ENCODE measurements at places on chromosomes 3 and 15.

- DNase-seq: no peak
These were observed 4.6 kb upstream of the TBL1XR1 start for GRCh38 chr3:177201700-177202397.

DNA sequence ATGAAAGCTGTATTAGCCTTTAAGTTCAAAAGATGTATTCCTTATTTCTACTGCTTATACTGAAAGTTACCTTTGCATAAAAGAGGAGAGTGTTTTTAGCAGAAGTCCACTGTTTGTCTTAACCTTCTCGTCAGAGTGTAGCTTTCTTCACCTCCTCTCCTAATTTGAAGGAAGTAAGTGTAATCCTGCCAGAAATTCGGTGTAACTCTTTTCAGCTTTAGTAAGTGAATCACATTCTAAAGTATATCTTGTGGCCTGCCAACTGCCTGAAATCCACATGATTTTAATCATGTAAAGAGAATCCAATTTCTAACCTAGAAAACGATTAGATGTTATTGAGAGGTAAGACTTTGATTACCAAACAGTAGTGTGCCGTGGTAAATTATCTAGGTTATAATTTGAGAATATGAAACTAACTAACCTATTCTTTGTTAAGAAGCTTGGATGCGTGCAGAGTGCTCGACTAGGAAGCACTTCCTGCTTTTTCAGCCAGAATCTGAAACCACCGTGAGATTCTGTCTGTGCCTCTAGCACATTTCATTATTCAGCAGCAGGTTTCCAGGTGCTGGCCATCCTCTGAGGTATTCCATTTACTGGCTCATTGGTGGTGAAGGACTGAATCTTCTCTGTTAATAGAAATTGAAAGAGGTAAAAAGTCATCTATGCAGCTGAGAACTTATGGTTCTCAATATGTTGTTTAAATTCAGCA lies 7.5 kb downstream of the GYG1 start:
- DNase-seq: peak; percentile 14

DNA sequence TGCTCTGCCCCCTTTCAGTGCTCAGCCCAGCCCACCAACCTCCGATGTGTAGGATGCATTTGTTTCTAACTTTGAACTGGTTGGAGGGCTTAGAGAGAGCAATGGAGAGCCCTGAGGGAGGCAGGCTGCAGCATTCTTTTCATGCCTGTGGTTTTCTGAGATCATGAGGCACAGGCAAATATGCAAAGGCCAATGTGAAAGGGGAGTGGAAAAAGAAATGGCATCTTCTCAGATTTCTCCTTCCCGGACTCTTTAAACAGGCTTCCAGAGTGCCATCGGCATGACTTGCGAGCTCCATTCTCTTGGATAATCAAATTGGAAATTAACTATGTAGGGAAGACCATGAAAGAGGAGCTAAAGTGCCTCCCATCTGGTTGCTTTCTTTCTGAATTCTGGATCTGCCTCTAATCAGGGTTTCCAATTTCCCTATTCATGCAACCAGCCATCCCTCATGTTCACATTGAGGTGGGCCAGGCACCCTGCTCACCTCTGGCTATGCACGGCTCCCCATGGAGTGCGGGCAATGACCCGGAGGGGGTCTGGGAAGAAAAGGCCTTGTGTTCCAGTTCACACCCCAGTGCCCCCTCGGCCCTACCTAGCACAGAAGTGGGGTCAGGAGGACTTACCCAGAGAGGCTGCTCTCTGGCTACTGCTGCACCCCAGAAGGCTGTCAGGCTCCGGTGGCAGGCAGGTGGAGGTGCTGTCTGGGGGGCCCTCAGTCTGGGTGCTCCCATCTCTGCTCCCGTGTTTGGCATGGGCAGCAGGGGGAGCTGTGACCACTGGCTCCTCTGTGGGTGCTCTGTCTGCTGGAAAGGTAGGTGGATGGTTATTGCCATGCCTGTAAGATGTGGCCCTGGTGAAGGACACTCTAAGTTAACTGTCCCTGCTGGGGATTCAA lies 16.1 kb downstream of the AMOTL2 start:
- DNase-seq: peak; percentile 8

- DNase-seq: no peak
These were observed 133.3 kb downstream of the MDFIC2 start for GRCh38 chr3:70179111-70179510.

DNA sequence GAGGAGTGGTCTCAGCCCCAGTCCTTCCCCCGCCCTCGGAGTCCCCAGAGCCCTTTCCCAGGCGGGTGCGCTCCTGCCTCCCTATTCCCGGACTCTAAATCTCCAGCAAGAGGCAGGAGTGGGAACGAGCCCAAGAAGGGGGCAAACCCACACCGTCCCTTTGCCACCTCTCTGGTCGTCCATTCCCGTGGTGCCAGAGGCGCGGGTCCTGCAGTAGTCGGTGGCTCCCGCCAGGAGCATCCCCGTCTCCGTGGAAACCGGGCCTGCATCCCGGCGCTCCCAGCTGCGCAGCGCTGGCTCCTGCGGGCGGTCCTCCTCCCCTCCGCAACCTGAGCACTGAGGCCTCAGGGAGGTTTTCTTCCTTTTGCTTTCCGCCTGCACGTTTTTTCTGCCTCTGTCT lies 44.8 kb downstream of the LHFPL4 start:
- DNase-seq: peak; percentile 2

- DNase-seq: no peak
These were observed 106.0 kb upstream of the TRIM42 start for GRCh38 chr3:140571836-140572235.

- DNase-seq: no peak
These were observed 68.9 kb upstream of the PPP2R3A start for GRCh38 chr3:135896613-135897012.

DNA sequence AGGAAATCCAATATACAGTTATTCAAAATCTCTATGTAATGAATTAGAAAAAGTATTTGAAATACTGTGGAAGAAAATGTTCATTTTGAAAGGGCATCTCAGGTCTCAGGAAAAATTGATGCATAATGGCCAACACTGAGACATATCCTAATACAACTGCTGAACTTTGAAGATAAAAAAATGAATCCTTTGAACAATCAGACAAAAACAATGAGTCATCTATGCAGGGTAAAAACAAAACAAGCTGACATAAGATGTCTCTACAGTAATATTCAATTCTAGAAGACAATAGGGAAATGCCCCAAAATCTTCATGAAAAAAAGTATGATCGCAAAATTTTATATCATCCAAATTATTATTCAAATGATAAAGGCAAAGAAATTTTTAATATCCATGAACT lies 34.0 kb upstream of the ZNF280D start:
- no peak for DNase-seq

DNA sequence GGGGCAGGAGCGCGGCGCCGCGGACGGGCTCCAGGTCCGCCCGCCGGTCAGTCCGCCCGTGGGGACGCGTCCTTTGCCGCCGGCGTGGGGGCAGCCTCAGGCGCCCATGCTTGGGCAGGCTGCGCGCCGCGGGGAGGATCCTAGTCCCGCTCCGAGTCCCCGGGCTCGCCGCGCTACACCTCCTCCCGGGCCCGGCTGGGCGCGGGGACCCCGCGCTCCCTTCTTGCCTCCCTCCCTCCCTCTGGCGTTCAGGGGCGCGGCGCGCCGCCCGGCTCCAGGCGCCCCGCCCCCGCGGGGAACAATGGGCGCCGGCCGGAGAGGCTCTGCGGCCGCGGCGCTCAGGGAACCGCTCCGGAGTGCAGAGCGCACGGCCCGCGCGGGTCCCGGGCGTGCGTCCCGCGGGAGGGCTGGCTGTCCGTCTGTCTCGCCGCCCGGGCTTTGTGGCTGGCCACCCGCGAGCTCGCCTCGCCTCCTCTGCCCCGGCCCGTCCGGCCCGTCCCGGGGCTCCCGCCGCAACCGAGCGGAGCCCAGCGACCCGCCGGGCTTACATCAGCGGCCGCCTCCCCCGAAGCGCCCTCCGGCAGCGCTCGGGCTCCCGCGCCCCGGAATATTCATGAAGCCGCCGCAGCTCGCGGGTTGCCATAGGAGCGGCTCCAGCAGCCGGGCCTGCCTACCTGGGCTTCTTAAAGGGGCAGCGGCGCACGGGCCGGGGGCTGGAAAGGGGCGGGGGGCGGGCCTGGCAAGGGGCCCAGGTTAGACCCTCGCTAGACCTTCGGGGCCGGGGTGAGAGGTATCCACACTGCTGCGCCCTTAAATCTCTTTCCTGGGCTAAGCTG lies at the start of gene HCN4:
Gene HCN4, minus strand, starts transcription at position 658 of the 836 bp plus-strand sequence. CDS start 688 bp downstream, outside the sequence.
- peak; percentile 40 for DNase-seq

GRCh38 chr15:63560741-63561448 lies 36.3 kb upstream of the FBXL22 start:
- DNase-seq: no peak

Measured in NCI-H69 (cell line).